Pons (tissue), 1 donor: ENCODE measurements at places on chromosomes 11 and 22.

- DNase-seq: no peak
Observed at GRCh38 chr11:94866936-94867795, 99.0 kb downstream of the AMOTL1 start.

DNA sequence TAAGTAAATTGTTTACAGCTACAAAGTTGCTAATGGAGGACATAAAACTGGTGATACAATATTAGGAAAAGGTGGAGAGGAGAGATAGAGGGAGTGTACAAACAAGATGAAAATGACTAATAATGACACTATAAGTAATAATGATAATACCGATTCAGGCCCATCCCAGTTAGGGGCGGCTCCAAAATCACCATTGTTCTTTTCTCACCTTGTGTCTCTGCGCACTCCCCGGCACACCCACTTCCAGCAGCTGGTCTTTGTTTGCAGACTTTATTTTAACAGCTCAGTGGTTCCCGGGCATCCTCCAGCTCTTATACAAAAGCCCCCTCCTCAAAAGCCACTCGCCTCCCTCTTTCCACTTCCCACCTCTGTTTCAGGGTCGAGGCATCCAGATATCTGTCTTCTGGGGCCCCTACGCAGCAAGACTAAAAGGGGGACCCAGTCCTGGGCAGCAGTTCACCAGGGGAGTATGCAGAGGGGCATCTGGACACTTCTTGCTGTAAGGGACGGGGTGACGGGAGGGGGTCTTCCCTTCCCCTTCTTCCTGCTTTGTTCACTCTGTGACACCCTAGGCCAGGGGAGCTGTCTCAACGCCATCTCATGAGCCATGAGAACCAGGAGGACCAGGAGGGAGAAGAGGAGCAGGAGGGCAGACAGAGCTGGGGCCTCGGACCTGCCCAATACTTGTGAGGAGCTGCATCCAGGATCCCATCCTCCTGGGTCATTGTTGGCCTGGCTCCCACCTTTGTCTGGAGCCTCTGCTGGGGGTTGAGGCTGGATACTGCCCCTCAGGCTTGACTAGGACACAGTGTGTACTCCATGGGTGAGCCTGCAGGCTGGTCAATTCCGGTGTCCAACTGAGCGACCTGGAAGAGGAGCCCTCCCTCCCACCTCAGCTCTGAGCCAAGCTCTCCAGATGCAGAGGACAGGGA lies 2.7 kb downstream of the APOL2 start:
- DNase-seq: no peak

- no peak for DNase-seq
Observed at GRCh38 chr11:92644595-92645445, 324.6 kb upstream of the MTNR1B start.

DNA sequence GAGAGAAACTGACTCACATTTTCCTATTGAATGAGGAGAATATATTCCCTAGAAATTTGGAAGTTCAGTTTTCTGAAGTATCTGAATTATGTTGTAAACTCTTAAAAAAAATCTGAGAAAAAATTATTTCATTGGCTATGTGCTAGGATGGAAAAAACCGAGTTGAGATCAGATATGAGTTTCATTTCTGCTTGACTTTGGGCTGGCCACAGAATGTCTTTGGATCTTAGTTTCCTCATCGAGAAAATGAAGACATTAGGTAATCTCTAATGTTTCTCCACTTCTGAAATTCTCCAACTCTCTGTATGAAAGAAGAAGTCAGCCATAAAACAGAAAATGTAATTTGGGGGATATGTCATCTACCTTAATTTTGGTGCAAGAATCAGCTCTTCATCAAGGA lies 28.8 kb downstream of the SLN start:
- no peak for DNase-seq

DNA sequence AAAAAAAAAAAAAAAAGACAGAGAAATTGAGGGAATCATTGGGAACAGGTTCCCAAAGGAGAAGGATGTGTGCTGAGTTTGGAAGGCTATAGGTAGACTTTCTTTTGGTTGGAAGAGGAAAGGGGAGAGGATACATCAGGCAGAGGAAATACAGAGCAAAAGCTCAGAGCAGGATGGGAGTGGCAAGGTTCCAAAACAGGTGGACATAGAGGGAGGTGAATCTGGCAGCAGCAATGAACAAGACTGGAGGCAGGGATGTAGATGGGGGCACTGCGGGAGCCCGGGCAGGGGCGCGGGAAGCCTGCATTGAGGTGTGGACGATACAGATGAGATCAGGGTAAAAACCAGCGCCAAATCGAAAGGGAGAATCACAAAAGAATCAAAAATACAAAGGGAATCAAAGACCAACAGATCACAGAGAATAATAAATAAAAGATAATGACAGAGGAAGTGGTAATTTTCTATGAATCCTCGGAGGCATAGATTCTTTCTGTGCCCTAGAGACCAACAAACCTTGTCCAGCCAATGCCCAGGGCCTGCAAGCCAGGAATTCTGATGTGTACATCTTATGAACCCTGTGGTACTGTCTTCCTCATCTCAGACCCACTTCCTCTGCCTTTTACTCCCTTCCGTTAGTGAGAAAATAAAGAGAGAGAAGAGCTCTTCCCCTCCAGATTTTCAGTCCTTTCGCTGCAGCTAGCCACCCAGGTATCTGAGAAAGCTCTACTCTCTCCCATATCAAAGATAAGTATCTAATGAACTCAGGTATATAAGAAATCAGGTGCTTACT lies 70.3 kb downstream of the SLC1A2 start:
- no peak for DNase-seq

DNA sequence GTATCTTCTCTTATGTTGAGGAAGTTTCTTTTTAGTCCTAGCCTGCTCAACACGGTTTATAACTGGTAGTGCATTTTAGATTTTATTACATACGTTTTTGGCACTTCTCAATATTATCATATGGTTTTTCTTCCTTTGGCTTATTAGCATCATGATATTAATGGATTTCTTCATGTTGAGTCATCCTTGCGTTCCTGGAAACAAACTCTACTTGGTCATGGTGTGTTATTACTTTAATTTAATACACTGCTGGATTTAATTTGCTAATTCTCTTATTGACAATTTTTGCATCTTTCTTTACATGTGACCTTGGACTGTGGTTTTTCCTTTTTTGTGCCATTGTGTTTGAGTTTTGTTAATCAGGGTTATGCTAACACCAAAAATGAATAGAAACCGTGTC lies 20.5 kb downstream of the IGF2 start:
- DNase-seq: no peak

DNA sequence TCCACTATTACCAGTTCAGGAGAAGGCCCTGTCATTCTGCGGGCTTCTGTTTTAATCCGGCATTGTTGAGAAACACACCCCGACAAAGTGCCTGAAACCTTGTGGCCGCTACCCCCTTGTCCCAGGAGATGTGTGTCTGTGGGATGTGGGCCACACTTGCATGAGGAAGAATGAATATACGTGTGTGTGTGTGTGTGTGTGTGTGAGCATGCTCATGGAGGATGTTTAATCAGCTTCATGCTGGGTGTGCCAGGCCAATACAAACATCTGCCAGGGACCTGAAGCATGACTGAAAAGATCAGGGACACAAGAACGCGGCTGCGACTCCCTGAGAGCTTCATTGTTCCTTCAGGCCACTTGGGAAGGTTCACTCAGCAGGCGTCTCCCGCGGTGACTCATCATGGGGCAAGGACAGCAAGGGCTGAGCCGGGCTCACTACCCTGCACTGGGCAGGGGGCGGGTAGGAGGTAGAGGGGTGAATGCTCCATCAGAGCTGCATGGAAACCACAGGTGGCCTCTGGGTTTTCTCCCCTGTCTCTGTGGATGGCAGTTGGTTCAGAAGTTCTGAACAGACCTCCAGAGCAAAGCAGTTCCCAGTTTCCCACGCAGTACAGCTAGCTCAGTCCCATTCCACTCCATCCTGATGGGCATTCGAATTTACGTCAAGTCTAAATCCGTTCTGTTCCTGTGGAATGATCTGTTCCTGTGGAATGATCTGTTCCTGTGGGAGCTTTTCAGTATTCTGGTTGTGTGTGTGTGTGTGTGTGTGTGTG lies 7.0 kb upstream of the MALAT1 start:
- DNase-seq: peak; percentile 86

- no peak for DNase-seq
Observed at GRCh38 chr22:21041937-21042336, 3.8 kb upstream of the LRRC74B start.

GRCh38 chr11:65592858-65593517 lies 2.6 kb downstream of the KCNK7 start:
- no peak for DNase-seq

DNA sequence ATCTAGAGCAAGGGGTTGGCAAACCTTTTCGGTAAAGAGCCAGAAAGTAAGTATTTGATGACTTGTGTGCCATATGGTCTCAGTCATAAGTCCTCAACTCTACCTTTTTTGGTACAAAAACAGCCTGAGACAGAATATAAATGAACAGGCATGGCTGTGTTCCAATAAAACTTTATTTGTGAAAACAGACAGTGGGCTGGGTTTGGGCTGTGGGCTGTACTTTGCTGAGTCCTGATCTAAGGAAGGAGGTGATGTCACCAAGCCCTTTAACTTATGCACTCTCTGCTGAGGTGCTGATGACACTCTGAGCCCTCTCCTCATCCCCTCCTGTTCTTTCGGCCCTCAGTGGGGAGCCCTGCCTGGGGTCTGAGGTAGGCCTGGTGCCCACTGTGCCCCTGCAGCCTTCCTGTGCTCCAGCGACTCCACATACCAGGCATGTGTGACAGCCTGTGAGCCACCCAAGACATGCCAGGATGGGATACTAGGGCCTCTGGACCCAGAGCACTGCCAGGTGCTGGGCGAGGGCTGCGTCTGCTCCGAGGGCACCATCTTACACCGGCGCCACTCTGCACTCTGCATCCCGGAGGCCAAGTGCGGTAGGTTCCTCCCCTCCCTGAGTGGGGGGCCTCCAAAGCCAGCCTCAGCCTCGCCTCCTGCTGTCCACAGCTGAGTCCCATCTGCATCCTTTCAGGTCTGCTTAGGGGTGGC lies 85.9 kb upstream of the MYOD1 start:
- DNase-seq: no peak

GRCh38 chr22:50268655-50269113 lies 1.5 kb downstream of the MAPK11 start:
- no peak for DNase-seq

GRCh38 chr11:112961146-112961668 lies at the start of gene NCAM1:
TSS of gene NCAM1 (plus strand) at chr11:112961420.
- peak; percentile 86 for DNase-seq
